ENCODE measurements at places on chromosomes 1 and 21. TPM values are rescaled to one million over a fixed set of nuclear protein-coding genes. Genes with fewer than 3 reads are reported as not detected.
A peak's percentile ranks its signal among the peaks of the same experiment; 100 is the strongest.

DNA sequence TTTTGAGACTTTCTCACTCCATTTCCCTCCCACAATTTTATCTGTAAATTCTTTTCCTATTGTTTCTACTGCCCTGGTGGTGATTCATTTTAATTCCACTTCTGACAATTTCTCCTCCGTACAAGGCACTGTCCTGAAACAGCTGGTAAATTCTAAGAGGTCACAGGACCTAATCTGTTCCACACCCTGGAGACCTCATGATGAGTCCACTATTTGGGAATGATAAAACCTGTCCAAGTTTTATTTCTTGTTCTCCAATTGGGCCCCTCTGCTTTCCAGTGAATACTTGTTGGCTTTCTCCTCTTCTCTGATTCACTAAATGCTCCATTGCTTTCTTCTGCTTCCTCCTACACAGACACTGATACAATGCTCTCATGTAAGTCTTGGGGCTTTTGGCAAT is 343.1 kb upstream of the DUSP10 start:
- no peak for DNase-seq

GRCh38 chr1:38009088-38009840 is 3.3 kb upstream of the UTP11 start:
- DNase-seq, result peak; percentile 65

DNA sequence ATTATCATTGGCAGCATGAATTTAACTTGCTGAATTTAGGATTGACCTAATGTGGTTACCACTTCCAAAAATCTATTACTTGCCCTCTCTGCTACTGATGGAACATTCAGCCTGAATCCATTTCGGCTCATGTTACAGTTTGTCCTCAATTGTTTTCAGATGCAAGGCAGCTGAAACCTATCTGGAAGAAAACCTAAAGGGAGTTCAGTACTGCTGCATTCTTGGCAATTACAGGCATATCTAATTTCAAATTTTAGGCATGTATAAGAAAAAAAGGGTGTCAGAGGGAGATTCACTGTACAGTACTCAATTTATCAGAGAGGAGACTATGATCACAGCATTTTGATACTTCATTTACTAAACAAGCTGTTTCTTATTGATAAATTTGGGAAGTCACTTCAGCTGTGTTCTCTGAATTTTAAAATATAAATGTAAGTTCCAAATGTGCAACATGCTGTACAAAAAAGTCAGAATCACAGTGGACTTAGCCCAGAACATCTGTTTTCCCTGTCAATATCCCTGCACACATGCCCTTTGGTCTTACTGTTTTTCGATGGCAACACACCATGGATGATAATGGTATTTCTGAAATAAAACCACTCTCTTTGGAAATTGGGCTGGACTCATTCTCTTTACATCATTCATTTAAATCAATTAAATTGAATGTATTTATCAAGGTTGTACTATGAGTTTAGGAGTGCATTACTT is 651.6 kb upstream of the ADGRL4 start:
- DNase-seq, result no peak

The USF1 gene
- total RNA-seq, result 67.4 TPM

DNA sequence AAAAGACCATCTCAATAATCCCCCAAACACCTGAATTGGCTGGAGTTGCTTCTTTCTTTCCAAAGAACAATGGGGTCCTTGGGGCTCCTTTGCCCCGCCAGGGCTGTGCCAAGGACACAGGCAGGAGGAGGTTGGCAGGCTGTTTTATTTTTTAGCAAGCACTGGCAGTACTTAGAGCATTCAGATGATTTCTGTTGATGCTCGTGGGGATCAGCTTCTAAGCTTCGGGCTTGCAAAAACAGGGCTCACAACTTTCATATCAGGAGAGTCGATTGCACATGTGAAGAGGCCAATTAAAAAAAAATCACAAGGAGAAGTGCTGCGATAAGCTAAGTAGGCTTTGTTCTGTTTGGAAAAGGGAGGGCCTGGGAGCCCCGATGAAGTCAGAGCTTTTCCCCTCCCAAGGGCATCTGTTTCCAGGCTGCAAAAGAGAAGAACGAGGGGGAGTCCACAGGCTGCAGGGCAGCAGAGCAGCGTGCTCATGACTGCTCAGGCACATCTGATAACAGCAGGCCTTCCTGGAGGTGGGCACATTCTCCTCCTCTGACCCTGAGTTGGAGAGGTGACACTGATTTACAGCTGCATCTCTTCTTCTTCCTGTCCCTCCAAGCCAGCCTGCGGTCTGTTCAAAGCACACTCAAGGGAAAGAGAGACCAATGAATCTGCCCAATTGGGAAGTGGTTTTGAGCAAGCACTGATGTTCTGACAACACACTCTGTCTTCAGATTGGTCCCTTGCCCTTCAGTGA is 27.3 kb upstream of the BCAR3 start:
- DNase-seq, result peak; percentile 51

The CFHR4 gene
- total RNA-seq, result not detected

The ACOT11 gene
- total RNA-seq, result 0.55 TPM

DNA sequence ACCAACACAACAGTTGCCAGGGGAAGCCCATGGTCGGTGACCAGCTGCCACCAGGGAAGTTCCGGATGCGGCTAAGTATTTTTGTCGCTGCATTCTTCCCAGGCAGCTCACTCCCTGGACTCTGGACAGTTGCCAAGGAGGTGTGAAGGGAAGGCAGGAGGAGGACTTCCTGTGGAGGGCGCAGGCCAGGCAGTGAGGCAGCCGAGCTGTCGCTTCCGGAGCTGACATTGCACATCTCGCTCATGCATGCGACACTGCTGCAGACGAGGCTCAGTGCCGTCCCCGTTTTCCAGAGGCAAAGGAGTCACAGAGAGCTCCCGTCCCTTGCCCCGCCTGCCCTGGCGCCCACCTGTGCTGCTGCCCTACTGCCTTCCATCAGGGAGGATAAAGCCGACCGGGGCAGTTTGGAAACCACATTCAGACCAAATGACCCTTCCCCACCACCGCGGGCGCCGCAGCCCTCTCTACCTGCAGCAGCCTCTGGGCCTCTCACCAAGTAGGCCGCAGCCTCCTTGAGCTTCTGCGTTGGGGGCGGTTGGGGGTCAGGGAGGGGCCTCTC is 81.4 kb downstream of the NENF start:
- DNase-seq, result peak; percentile 23

GRCh38 chr1:111618961-111619634 is 491 bp upstream of the RAP1A start:
- DNase-seq, result no peak

GRCh38 chr1:226821719-226822085 is 48.7 kb upstream of the PSEN2 start:
- DNase-seq, result no peak

The OR2G6 gene
- total RNA-seq, result not detected

Measured in activated CD4-positive, alpha-beta memory T cell treated with anti-CD3 and anti-CD28 coated beads, Interleukin-2, amount 10 ng/mL, durations not matched to agents 7 days and 5 days (primary cell).